ENCODE measurements at places on chromosomes 11 and 22.

DNA sequence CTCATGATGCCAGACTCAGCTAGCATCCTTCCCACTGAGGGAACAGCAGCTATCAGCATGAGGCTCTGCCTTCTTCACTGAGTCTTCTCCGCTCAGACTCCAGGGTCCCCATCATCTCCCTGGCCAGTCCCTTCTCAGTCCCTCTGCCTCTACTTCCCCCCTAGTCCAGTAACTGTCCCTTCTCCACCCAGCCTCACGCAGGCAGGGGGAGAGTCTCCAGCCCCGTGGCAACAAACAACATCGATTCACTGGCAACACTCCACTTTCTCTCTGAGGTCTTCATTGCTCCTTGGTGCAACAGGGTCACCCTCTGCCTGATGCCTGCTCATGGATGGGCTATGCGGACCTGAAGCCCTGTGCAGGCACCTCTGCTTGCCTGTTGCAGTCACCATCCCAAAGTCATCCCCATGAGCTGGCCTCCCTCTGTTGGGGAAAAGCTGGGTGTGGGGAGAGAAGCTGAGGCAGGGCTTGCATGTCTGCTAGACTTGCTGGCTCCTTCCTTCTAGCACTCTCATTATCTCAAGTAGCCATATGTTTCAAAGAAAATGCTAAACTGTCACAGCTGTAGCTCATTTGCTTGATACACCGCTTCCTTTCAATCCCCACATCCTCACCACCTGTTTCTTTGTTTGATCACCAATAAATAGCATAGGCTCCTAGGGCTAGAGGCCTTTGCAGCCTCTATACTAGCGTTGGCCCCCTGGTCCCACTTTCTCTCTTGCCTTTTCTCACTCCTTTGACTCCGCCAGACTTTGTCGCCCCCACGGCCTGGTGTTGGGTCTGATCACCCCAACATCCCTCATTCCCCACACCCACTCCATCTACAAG lies 4.3 kb upstream of the BCR start:
- DNase-seq = no peak

- no peak for DNase-seq
Observed at GRCh38 chr11:112619106-112619505, 342.1 kb upstream of the NCAM1 start.

- no peak for DNase-seq
Observed at GRCh38 chr11:84164728-84165127, 878.6 kb upstream of the CCDC90B start.

DNA sequence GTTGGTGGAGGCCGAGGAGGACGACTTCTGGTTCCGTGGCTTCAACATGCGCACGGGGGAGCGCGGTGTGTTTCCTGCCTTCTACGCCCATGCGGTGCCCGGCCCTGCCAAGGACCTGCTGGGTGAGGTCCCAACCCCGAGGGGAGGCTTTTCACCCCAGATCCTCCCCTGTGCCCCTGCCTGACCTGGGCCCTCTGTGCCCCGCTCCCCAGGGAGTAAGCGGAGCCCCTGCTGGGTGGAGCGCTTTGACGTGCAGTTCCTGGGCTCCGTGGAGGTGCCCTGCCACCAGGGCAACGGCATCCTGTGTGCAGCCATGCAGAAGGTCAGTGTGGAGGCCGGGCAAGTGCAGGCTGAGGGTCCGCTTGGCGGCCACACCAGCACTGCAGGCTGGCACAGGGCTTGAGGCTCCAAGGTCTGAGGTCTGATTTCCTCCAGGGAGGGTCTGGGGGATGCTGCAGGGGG lies 5.1 kb downstream of the MAPK8IP2 start:
- no peak for DNase-seq

- no peak for DNase-seq
Observed at GRCh38 chr22:29718949-29719898, 579 bp upstream of the CABP7 start.

- DNase-seq = no peak
Observed at GRCh38 chr11:122995526-122995925, 13.9 kb upstream of the BSX start.

- no peak for DNase-seq
Observed at GRCh38 chr11:28231475-28231874, 123.3 kb downstream of the METTL15 start.

Measured in activated T-cell treated with anti-CD3 and anti-CD28 coated beads, Interleukin-2, amount 50 U/mL, for 48 hours (primary cell).